ENCODE measurements at places on chromosomes 1 and 21.

DNA sequence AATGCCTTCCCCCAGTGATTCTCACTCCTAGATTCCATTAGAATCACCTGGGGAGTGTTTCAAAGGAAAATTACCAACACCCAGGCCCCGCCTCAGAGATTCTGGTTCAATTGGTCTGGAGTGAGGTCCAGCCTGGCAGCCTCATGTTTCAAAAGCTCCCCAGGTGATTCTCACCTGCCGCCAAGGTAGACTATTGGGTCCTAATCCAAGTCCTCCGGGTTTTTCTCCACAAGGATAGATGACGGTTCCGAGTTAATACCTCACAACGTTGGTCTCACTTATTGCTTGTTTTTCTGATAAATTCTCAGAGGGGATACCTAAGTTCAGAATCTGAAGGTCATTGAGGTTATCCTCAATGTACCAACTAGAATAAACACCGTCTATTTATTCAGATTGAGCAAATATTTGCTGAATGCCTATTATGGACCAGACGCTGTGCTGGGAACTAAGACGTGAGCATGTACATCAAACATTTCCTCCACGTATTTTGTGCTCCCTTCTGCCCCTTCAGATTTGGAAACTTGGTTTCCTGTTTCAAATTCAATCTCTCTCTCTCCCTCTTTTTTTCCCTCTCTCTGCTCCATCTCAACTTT lies 97.5 kb downstream of the SEC16B start:
- no peak for DNase-seq

DNA sequence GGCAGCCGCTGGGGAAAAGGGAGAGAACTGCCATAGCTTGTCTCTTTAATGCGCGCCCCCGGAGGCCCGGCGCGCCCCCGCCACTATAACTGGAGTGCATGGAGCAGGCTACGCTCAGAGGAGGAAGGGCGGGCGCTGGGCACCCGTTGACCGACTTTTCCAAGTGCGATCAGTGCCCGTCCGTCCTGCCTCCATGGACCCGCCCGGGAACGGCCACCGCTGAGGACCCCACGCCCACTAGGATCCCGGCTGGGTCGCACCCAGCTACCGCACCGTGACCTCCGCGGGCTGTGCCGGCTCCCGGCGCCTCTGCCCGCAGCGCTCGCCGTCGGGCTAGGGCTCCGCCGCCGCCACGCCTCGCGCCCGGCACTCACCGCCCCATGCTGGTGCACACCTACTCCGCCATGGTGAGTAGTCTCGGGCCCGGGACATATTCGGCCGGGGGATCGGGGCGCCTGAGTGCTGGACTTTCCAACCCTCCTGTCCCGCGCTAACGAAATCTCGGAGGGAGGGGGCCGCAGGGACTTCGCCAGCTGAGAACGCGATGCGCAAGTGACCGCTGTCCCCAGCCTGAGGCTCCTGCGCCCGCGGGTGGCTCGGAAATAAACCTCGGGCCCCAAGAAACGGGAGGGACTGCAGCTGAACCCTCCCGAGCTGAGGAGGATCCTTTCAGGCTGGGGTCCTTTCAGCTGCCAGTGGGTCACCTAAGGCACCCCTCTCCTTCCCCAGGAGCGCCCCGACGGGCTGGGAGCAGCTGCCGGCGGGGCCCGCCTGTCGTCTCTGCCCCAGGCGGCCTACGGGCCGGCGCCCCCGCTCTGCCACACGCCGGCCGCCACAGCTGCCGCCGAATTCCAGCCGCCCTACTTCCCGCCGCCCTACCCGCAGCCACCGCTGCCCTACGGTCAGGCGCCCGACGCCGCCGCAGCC lies at the start of gene TFAP2E:
TFAP2E (plus strand) TSS at position 117 of the 927 bp plus-strand sequence; CDS start at position 381, 264 bp downstream.
- no peak for DNase-seq

DNA sequence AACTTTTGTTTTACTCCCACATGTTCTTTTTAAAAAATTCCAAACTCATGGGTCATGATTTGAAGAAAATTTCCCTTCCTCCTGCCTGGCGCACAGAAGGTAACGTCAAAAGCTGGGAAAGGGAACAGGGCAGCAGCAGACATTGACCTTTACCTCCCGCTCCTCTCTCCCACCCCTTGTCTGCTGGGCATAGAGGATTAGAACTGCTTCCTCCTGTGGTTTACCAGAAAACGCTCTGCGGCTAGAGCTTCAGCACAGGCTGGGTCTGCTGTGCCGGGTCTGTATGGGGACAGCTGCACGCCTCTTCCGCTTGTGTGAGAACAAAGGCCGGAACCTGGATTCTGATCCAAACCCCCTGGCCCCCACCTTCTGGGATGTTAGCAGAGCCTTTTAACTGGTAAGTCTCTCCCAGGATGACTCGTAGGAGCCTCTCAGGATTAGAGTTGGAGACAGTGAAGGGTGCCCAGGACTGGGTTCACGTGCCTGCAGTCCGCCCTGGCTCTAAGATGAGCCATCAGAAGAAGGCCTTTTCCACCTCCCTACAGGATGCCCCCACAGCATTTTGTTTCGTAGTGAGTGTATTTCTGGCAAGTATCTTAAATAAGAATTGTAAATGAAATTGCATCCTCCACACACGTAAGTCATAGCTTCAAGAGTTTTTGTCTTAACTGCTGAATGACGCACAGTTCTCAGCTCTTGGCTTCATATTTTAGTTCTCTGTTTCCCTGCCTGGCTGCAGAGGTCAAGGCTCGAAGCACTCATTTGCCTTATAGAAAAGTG lies 5.2 kb downstream of the H6PD start:
- peak; percentile 47 for DNase-seq

DNA sequence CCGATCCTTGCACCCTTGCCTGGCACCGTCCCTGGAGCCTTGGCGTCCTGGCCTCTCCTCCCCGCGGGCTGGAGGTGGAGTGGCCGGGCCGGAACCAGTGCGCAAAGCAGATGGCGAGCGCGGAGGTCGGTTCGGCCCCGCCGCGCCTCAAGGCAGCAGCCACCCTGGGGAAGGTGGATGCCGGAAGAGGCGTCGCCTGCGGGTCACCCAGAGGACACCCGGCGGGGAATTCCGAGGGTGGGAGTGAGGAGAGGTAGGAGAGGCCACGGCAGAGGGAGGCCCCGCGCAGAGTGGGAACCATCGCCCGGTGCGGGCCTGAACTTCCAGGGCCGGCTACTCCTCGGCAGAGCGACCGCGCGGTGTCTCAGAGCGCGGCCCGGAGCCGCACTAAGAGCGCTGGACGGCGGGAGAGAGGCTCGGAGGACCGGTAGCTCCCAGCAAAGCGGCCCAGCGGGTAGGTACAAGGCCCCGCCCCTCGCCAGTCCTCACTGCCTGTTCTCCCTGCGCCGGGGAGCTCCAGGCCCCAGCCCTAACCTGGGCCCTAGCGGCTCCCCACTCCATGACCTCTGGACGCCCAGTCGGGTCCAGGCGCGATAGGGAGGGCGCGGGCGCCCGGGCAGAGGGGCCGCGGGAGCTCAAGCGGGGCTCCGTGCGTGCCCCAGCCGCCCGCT lies at the start of gene RNF207:
RNF207 (plus strand) TSS at position 271 of the 671 bp plus-strand sequence. CDS start 417 bp downstream, outside the sequence.
- DNase-seq = peak; percentile 34

DNA sequence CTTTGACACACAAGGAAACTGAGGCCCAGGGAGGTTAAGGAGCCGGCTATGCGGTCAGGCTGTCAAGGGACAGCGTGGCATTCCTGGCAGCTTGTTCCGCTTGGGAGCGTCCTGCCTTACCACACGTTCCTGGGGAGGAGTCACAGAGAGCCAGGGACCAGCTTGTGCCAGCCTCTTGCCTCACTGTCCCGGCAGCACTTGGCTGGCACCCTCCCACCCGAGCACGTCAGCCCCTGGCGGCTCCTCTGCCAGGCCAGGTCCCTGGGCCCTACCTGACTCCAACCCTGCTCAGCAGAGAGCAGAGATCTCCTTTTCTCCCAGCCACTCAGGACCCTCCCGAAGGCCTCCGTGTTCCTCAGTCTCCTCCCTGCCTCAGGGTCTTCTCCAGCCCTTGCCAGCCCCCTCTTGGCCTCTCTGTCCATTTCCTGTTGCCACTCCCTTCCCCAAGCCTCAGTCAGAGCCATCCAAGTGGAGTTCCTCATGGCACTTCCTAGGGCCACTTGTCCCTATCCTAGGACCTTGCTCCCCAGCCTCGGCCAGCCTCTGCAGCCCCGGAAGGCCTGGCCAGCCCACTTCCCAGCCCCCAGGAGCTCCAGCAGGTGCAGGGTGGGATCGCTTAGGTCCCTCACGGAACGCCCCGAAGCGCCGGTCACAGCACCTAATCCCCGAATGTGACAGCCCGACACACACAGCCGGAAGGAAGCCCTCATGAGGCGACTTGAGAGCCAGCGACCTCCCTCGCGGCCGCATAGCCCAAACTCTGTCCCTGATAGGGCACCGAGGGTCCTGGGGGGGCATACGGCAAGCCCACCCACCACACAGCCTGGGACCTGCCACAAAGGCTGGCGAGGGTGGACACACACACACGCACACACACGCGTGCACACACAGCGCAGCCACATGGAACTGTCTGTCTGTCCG lies 130.3 kb downstream of the CASZ1 start:
- no peak for DNase-seq

Data from activated gamma-delta T cell treated with Interleukin-2 at 50 U/mL for 16 hours (primary cell).